Mesenteric fat pad (tissue), 1 donor: ENCODE measurements at places on chromosomes 3 and 15.

DNA sequence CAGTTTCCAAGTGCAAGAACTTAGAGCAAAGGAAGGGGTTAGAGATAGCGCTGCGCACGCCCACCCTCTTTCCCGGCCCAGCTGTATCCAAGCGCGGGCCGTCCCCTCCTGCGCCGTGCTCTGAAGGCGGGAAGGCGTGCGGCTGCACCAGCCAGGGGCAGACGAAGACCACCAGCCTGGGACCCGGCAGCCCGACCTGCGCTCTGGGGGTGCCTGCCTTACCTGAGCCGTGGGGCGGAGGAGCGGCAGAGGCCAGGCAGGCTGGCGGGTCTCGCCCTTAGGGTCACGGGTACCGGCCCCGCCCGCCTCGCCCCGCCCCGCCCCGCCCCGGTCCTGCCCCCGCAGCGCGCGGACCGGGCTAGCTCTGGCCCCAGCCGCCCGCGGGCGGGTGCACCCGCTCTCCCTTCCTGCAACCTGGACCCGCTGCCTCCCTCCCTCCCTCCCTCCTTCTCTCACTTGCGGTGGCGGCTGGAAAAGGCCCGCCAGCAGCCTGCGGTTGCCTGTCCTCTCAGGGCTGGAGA is at the start of gene WDR72:
TSS of gene WDR72 (minus strand) at position 253 of the 521 bp plus-strand sequence. CDS start 26,514 bp downstream, outside the sequence.
- no peak for DNase-seq

DNA sequence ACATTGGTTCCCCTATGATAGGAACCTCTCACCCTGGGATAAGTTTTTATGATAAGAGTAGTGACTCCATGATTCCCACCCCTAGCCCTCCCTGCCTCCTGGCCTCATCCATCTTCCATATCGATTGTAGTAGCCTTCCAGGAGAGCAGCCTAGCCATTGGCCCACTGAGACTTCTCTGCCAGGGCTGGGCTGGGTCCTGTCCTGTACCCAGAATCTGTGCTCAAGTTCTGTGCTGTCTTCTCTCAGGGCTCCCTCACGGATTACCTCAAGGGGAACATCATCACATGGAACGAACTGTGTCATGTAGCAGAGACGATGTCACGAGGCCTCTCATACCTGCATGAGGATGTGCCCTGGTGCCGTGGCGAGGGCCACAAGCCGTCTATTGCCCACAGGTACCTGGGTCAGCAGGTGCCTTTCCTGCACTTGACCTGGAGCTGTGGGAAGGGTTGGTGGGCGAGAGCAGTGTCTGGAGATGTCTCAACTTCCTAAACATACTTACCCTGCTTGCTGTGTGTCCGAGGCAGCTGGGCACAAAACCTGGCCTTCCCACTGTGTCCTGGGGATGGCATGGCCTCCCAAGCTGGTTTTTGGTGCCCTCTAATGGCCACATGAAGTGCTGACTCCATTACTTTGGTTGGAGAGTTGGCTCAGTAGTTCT is 16.6 kb upstream of the EXOG start:
- DNase-seq: no peak

DNA sequence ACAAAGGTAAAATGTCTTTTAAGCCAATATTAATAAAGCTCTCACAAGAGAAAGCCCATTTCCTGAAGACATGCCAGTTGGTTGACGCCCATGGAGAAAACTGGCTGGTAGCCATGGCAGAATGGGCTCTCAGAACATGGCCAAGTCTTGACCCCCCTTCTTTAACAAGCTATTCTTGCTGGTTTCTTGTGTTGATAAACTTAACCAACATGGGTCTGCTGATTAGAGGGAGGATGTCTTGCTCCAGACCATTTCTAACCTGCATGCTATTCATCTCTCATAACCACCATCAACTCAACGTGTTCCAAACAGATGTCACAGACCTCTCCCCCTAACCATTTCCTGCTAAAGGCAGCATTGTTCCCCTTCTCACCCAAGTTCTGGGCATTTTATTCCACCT is 25.7 kb downstream of the NTRK3 start:
- DNase-seq: no peak

DNA sequence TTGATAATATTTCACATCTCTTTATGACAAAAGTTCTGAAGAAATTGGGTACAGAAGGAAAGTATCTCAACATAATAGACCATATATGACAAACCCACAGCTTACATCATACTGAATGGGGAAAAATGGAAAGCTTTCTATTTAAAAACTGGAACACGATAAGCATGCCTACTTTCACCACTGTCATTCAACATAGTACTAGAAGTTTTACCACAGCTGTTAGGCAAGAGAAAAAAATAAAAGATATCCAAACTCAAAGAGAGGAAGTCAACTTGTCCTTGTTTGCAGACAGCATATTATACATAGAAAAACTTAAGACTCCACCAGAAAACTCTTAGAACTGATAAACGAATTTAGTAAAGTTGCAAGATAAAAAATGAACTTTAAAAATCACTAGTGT is 40.3 kb downstream of the COPS2 start:
- no peak for DNase-seq

- no peak for DNase-seq
Measured at GRCh38 chr3:73674280-73674679, 49.5 kb upstream of the PDZRN3 start.

- DNase-seq: no peak
Measured at GRCh38 chr3:36678216-36679013, 85.9 kb downstream of the DCLK3 start.

GRCh38 chr3:173893835-173894234 is 496.3 kb downstream of the NLGN1 start:
- DNase-seq: no peak

DNA sequence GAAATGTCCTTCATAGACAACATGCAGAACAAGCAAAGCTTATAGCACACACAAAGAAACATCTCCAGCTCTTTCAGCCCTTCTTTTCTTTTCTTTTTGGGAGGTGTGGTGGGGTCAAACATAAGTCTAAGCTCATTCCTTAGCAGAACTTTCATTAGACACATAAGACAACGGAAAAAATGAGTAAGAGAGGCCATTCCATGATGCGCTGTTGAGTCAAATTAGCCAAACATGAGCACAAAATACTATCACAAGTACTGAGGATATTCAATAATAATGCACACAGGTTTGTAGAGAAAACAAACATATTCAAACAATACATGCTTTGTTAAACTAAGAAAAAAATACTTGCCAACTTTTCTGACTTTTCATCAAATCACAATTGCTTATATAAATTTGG is 83.0 kb downstream of the PLOD2 start:
- no peak for DNase-seq

DNA sequence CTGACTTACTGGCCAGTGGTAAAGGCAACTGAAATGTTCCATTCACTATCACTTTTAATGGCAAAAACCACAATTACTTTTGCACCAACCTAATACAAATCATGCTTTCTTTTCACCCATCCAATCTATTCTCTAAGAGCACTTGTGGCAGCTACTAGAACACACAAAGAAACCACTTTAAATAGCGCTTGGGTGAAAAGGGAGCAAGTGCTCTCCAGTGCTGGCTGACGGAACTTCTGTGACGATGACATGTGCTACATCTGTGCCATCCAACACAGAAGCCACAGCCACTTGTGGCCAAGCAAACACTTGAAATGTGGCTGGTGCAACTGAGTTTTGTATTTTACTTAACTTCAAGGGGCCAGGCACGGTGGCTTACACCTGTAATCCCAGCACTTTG is 18.9 kb downstream of the SH3BP5 start:
- no peak for DNase-seq

DNA sequence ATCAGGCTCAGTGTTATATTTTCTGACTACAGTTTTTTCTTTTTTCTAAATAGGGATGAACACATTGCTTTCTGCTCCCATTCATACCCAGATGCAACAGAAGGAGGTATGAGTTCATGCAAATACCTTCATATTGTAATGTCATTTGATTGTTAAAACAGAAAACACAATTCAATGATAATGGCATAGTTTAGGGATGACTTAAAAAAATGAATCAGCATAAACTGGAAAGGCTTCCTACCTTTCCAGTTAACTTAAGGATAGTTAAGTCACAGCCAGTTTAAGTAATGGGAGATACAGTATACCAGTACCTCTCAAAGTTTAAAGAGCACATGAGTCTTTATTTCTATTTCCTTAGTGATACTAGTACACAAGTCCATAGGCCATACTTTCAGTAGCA is 24.9 kb downstream of the KNL1 start:
- DNase-seq: no peak

- DNase-seq: no peak
Measured at GRCh38 chr15:46232471-46232870, 597.6 kb downstream of the SQOR start.

- no peak for DNase-seq
Measured at GRCh38 chr3:13852638-13853009, 27.2 kb downstream of the WNT7A start.

DNA sequence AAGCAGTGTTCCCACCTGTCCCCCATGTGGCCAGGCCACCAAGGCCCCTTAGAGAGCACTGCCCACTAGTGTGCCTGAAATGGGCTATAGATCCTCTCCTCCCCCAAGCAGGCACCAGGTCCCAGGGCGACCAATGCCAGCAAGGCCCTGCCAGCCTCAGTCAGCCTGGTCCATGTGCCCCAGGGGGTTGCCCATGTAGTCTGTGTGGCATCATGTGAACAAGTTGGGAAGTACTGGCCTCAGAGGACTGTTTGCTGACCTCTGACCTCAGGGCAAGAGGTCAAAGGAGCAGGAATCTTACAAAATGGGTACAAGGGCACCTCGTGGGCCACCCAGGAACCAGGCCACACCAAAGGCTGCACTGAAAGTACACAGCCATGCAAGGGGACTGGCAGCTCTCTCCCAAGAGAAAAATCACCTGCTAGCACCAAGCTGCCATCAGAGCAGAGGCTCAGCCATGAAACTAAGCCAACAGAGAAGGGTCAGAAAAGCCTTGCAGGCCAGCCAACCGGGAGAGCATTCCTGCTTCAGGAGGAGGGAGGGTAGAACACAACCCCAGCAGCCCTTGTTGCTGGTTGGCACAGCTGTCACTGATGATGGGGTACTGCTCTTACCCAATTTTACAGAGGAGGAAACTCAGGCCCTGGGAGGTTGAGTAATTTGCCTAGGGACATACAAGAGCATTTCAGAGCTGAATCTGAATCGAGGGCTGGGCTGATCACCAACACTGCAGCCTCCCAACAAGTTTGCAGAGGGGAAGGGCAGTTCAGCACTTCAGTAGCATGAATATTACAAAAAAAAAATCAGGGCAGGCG is 5.2 kb upstream of the FURIN start:
- no peak for DNase-seq

GRCh38 chr3:118269537-118270125 is 765.0 kb downstream of the IGSF11 start:
- DNase-seq: no peak

DNA sequence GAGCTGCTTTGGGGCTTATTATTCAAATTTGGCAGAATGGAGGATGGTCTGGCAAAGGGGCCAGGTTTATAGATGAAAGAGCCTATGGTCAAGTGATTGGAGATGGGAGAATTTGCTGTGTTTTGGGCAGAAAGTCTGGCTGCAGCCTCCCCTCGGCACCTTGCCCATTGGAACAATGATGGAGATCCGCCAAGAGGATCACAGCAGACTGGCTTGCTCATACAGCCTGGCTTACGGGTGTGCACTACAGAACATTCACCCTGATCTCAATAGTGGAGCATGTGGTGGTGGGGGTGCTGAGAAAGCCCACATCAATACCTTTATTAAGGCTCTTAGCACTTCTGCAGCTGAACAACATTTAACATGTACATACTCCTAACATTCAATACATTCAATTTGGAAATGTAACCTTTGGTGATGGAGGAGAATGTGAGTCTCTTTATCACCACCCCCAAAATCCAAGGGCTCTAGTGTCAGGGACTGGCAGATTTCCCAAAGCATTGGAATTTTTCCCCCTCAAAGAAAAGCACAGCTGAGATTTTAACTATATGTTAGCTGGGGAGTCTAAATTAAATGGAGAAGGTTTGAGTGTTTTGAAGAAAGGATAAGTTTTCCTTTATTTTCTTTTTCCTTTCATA is 118.4 kb upstream of the TMC3 start:
- no peak for DNase-seq

- no peak for DNase-seq
Measured at GRCh38 chr3:188905547-188905946, 266.2 kb upstream of the TPRG1 start.

DNA sequence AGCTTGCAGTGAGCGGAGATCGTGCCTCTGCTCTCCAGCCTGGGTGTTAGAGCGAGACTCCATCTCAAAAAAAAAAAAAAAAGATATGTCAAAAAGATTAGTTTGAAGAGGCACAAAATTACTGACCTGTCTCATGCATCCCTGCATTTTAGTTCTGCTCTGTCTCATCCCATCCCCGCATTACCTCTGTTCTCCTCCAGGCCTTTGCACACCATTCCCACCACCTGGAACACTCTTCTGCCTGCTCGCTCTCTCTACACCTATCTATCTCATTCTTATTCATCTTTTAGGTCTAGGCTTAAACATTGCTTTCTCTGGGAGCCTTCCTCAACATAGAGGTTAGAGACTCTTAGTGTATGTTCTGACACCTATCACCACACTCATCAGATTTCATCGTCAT is 32.9 kb upstream of the ZNF770 start:
- no peak for DNase-seq

- no peak for DNase-seq
Measured at GRCh38 chr3:32045091-32045915, 61.1 kb upstream of the GPD1L start.

GRCh38 chr3:42205800-42206514 is 60.0 kb downstream of the CCK start:
- no peak for DNase-seq

DNA sequence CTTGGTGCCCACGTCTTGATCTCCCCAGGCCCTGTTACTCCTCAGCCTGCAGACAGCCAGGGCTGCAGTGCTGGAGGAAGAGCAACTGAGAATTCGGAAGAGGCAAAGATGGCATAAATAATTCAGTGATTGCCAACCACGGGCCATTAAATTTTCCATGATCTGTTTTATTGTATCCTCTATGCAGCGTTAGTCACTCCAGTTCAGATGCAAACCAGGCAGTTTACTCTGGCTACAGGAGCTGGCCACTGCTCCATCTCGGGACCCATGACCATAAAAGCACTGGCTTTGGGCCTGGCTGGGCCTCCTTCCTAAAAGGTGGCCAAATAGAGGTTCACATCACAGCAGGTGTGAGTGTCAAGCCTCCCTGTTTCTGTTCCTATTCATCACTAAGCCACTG is 137.6 kb upstream of the TLE3 start:
- no peak for DNase-seq

- DNase-seq: no peak
Measured at GRCh38 chr15:74182131-74182530, 8.6 kb downstream of the ISLR start.

DNA sequence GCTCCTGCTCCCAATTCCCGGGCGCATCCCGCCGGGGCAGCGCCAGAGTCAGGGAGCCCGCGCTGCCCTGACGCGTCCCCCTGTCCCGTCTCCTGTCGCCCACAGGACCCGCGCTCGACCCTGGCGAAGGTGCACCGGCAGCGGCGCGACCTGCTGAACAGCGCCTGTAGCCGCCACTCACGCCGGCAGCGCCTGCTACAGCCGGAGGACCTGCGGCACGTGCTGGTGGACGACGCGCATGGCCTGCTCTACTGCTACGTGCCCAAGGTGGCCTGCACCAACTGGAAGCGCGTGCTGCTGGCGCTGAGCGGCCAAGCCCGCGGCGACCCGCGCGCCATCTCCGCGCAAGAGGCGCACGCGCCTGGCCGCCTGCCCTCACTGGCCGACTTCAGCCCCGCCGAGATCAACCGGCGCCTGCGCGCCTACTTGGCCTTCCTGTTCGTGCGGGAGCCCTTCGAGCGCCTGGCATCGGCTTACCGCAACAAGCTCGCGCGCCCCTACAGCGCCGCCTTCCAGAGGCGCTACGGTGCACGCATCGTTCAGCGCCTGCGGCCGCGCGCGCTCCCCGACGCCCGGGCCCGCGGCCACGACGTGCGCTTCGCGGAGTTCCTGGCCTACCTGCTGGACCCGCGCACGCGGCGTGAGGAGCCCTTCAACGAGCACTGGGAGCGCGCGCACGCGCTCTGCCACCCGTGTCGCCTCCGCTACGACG is 16.9 kb downstream of the C3orf22 start:
- DNase-seq: no peak
